M059J (cell line): ENCODE measurements at places on chromosomes 1 and 21. TPM values are rescaled to one million over a fixed set of nuclear protein-coding genes. Genes with fewer than 3 reads are reported as not detected.

OR2T11 gene
- total RNA-seq = not detected in 2 replicates

PACC1 gene
- 12.6 and 14.6 TPM in 2 replicates for total RNA-seq

TXNIP gene
- total RNA-seq = 651 and 749 TPM in 2 replicates

ABCA4 gene
- total RNA-seq = 0.15 TPM in 1 of 2 replicates, not detected in the other

AGT gene
- total RNA-seq = 0.42 TPM in 1 of 2 replicates, not detected in the other

ASPM gene
- total RNA-seq = 39.8 and 62.1 TPM in 2 replicates

GPR52 gene
- not detected in 2 replicates for total RNA-seq

- peak; percentile 99 for DNase-seq
Observed at GRCh38 chr1:235069577-235070563, 58.8 kb downstream of the TOMM20 start.

DNA sequence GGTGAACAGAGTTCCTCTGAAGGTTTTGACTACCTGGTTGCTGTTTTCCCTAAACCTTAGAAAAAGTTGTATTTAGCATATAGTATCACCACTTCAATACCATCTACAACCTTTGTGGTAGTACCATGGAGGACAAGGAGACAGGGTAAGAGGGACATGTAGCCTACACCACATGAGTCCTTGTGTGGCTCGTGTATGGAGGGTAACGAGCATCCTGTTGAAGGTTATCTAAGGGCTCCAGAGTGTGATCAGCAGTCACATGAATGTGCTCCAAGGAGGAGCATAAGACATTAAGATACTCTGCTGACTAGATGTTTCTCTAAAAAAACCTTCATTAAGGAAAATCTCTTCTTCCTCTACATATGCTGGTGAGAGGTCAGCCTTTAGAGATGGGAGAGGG, 67.3 kb downstream of the VCAM1 start:
- no peak for DNase-seq

- peak; percentile 65 for DNase-seq
Observed at GRCh38 chr1:204258213-204259115, 44.7 kb upstream of the GOLT1A start.

DNA sequence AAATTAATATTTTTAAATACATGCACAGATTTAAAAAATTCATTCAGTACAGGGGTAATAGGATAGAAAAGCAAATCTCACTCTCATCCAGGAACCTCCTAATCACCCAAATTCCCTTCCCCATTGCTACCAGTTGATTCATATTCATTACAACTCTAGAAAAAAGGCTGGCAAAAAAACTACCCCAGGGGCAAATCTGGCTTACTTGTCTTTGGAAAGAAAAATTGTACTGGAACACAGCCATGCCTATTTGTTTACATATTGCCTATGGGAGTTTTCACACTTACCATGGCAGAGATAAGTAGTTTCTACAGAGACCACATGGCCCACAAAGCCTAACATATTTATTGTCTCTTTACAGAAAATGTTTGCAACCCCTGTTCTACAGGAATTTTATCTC, 8.9 kb upstream of the RBM34 start:
- DNase-seq = peak; percentile 24

DNA sequence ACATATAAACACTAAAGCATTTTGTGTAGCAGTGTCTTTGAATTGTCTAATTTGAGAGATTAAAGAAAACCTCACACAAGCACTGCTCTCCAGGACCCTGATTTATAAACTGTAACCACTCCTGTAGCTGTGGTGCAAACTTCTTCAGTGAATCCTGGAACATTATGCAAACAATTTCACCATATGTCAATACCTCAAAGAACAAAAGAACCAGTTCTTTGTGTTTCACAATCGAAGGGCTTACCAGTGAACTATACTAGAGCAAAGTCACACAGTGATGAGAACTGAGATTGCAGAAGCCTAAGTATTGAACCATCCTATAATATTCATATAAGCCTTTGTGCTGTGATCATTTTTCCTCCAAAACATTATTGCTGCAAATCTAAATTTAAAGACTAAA, 21.5 kb downstream of the DPH5 start:
- DNase-seq = no peak

- DNase-seq = no peak
Observed at GRCh38 chr1:32219022-32219421, 3.1 kb downstream of the TMEM234 start.

DNA sequence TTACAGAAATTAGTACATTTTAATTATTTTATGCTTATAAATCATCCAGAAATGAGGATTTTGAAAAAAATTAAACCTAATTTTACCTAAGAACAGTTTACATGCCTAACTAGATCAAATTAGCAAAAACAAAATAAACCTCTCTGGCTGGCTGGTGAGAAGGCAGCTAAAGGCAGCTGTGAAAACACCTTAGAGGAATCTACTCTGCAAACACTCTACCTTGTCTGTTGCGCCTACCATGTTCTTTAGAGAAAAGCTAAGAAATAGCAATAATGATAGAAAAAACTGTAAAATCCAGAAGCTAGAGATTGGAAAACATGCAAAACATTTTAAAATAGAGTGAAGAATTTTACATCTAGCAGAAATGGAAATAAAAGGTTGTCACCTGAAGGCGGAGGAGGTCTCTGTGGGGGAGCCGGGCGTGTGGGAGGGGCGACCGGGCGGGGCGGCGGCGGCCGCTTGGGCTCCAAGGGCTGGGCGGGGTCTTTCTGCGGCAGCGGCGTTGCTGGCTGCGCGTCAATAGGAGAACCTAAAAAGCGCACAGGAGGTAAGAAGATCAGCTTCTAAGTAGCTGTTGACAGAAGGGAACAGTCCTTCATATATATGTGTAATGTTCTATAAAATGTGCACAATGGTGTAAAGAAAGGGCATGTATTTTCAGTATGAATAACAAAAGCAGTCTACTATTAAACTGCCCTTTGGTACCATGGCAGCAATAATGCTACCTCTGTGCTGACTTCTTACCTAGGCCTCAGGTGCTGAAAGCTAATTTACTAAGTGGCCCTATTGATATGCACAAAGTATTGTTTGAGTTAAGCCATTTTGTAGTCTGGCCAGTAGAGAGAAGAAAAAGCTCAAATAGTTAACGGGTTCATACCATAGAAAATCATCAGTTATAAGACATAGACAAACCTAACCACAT, 33.3 kb upstream of the CFAP298 start:
- no peak for DNase-seq

- DNase-seq = peak; percentile 38
Observed at GRCh38 chr1:100266741-100267140, 725 bp downstream of the RTCA start.

GRCh38 chr1:228906223-228906860, 171.1 kb downstream of the RHOU start:
- no peak for DNase-seq

- peak; percentile 81 for DNase-seq
Observed at GRCh38 chr1:7886405-7886745, 33.5 kb upstream of the UTS2 start.

DNA sequence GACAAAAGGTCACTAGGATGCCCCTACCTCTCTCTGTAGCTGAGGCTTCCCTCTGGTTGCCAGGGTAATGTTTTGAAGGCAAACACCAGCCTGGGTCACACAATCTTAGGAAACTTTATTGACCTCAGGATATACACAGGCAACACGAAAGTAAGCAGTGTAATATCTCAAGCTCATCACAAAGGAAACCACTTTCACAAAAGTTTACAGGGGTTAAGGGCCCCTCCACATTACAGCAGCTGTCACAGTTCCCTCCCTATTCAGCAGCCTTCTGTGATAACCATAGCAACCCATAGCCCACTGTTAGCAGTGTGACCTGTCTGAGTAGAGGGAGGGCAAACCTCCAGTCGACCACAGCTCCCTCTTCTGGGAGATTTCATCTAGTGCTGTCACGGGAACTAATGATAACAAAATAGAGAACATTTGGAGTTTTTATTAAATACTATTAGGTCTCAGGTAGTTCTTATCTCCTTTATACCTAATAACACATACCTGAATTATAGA, 149.8 kb downstream of the PTPRC start:
- DNase-seq = peak; percentile 44

GRCh38 chr1:55441489-55441888, 226.3 kb upstream of the USP24 start:
- no peak for DNase-seq
